ENCODE measurements at places on chromosomes 16 and 17.

DNA sequence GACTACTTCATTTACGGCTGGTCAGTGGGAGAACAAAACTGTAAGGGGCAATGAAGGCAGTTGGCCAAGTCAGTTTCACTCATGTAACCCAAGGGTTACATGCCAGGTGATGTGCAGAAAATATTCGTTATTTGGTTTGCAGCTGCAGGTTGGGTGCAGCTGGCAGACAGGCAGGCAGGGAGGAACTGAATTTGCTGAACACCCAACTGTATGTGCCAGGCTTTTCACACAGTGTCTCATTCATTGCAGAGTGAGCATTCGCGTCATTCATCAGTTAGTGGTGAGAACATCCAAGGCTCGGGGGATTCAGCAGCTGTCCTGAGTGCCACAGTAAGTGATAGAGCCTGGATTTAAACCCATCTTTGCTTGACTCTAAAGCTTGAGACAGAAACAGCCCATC, 59.7 kb downstream of the ABCC6 start:
- no peak for DNase-seq

- no peak for DNase-seq
Observed at GRCh38 chr17:67519801-67520251, 142.7 kb downstream of the PITPNC1 start.

DNA sequence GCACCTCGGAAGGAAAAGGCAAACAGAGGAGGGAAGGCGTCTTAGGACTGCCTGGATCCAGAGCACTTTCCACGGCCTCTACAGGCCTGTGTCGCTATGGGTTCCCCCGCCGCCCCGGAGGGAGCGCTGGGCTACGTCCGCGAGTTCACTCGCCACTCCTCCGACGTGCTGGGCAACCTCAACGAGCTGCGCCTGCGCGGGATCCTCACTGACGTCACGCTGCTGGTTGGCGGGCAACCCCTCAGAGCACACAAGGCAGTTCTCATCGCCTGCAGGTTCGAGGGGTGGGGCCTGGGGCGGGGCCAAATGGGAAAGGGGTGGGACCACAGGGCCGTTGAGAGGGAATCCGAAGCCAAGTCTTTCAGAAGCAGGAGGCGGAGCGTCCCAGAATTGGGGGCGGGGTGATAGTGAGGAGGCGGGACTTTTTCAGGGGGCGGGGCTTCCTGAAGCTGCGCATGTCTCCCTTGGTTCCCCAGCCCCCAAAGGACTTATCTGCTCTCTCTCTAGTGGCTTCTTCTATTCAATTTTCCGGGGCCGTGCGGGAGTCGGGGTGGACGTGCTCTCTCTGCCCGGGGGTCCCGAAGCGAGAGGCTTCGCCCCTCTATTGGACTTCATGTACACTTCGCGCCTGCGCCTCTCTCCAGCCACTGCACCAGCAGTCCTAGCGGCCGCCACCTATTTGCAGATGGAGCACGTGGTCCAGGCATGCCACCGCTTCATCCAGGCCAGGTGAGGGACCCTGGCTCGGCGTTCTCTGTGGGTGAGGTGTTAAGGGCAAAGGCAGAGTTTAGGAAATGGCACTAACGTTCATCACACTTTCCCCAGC, 939 bp downstream of the BCL6B start:
- DNase-seq, result peak; percentile 84

GRCh38 chr16:13839577-13839976, 80.4 kb upstream of the ERCC4 start:
- DNase-seq, result no peak

DNA sequence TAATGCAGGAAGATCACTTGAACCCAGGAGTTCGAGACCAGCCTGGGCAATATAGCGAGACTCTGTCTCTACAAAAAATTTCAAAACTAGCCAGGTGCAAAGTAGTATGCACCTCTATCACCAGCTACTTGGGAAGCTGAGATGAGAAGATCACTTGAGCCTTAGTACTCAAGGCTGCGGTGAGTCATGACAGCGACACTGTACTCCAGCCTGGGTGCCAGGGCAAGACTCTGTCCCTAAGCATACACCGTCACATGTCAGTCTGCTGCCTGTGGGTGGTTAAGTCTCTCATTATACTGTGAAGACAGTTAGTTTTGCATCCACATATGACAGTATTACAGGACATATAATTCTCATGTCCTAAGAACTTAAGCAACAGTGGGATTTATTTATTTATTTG, 21.8 kb downstream of the NMRAL1 start:
- DNase-seq, result no peak

- no peak for DNase-seq
Observed at GRCh38 chr17:36768394-36768793, 167.0 kb downstream of the MRM1 start.

DNA sequence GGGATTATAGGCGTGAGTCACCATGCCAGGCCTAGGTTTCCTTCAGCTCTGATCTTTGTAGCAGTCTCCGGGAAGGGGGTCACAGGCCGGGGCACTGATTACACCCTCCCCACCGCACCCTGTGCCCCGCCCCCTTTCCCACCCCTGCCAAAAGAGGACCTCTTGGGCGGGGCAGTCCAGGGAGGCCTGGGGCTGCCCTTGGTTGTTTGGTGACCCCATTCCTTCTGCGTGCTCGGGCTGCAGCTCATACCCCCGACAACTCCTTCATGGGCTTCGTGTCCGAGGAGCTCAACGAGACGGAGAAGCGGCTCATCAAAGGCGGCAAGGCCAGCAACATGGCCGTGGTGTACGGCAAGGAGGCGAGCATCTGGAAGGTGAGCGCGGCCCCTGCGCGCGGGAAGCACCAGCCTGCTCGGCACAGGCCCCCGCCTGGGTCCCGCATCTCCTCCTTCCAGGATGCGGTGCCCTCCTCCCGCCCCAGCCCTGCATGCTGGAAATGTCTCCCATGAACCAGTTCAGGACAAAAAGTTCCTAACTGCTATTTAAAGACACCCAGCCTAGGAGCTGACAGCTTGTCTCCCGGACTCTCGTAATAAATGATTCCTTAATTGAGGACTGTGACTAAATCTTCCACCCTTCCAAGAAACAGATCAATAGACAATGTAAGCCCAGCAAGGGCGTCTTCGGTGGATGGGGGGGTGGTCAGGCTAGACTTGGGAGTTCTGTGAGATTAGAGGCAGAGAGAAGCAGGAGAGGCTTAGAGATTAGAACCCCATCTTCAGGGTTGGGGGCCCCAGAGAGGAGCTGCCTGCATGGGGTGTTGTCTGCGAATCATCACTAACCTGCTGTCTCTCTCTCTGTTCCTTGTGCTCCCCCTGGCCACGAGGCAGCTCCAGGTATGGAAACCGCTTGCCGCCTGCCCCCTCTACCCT, 64.5 kb downstream of the MGAT5B start:
- DNase-seq, result no peak

GRCh38 chr17:20784100-20784665, 204.7 kb downstream of the CDRT15L2 start:
- DNase-seq, result no peak

DNA sequence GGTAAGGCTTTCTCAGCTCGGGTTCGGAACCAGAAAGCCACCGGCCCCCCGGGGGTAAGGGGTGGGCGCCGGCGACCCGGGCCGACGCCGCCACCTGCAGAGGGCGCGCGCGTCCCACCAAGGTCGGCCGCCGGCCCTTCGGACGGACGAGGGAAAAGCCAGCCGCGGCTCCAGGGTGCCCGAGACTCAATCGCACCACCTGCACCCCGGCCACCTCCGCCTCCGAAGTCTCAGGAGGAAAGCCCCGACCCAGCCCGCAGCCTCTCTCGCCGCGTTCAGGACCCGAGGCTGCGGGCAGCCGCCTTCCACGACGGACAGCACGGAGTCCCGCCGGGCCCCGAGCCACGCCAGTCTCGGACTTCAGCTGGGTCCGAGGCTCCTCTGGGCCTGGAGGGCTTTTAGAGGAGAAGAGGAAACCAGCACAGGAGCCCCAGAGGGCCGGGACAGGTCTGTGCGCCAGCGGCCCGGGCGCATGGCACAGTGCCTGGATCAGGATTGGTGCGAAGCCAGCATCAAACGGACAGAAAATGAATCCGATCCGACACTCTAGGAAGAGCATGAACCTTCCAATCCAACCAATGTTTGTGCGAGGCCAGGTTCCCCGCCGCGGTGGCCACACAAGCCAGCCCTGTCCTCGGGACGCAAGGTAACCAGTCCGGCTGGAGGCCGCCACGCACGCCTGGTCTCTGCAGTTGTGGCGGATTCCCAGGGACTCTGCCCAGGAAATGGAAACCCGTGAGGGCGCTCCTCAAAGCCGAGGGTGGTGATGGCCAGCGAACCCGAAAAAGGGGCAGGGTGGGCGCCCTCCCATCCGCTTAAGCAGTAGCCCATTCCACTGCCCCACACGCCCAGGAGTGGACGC, 6.7 kb downstream of the CBX8 start:
- DNase-seq, result no peak

- DNase-seq, result no peak
Observed at GRCh38 chr16:1437606-1438005, 6.7 kb downstream of the PERCC1 start.

DNA sequence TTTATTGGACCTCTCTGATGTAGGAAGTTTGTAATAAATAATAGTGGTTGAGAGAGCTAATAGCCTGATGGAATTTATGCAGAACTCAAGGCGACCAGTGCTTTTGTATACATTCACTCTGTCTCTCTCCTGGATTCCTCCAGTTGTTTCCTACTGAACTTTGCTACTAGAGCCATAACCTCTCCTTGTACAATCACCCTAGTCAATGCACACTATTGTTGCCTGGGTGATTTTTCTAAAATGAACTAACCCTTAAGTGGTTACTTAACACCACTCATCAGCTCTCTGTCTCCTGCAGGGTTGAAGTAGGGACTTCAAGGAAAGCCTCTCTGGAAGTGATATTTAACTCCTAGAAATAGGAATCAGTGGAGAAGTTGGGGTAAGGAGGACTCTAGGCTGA, 9.7 kb downstream of the PHKB start:
- no peak for DNase-seq

GRCh38 chr17:43846221-43846712, 709 bp upstream of the CD300LG start:
- DNase-seq, result peak; percentile 63

- no peak for DNase-seq
Observed at GRCh38 chr17:60327134-60327900, 64.6 kb downstream of the USP32 start.
